Left forelimb (tissue), 1 donor: ENCODE measurements at places on chromosomes 16 and 17.

DNA sequence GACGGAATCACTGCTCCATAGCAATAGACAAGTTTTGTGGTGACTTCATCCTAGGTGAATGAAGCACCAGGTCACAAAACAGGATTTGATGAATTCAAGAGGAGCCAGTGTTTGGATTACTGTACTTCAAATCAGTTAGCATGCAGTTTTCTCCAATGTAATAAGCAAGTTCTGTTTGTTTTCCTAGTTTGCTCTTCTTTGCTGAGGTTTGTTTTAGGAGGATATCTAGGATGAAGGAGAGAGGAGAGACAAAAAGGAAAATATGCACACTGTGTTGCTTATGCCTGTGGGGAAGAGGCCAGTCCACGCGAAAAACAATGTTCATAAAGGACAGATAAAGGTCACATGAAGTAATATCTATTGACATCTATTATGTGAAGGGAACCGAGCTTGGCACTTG lies 9.0 kb downstream of the KRT37 start:
- DNase-seq, result no peak

DNA sequence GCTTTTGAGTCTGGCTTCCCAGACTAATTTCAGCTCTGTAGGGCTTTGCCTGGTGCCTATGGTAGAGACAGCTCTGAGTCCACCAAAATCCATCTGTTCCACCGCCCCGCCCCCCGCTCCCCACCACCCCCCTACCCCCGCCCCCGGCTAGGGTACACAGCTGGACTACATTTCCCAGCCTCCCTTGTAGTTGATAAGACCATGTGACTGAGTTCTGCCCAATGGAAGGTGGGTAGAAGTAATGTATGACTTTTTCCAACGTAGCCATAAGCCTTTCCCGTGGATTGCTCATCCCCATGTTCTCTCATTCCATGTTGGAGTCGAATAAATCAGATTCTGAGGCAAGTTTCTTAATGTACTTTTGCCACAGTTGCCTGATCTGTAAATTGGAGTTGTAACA lies 786.7 kb upstream of the EEF2KMT start:
- no peak for DNase-seq

DNA sequence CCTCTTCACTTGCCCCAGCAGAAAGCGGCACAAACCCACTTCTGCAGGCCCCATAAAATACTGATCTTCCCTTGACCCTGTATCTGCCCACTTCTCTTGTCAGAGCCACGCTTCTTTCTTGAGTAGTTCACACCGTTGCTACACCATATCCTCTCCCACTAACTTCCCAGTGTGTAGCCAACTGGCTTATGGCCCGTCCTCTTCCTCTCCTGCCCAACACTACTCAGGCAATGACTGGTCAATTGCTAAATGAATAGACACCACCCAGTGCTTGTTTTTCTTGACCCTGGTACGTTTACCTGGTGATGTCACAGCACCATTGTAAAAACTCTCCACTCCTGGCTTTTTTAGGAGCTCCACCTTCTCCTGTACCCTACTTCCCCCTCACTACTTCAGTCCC lies 86.9 kb downstream of the NDEL1 start:
- DNase-seq, result no peak

GRCh38 chr17:48613862-48614694 lies 1.0 kb downstream of the HOXB8 start:
- no peak for DNase-seq

DNA sequence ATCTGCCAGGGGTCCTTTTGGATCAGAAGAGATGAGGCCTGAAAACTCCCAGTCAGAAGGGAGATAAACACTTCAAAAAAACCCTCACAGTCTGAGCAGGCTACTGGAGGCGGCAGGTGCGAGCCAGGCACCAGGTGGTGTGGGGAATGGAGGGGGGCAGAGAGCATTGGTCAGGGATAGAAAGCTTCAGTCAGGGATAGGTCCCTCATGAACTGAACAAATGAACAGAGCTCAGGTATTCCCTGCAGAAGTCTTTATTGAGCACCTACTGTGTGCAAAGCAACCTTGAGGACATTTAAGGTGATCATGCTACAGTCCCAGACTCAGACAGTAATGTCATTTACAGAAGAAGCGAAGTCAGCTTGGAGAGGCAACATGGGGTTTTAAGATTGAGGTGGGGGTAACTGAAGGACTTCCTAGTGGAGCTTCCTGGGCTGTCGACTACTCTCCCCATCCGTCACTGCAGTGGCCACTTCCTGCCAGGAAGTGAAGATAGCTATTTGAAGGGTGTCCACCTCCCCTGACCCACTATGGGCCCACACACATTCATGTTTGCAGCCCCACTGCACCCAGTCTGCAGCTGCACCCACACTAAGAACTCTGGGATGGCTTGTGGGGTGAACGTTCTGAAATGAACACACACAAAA lies 3.2 kb downstream of the KIFC3 start:
- no peak for DNase-seq

DNA sequence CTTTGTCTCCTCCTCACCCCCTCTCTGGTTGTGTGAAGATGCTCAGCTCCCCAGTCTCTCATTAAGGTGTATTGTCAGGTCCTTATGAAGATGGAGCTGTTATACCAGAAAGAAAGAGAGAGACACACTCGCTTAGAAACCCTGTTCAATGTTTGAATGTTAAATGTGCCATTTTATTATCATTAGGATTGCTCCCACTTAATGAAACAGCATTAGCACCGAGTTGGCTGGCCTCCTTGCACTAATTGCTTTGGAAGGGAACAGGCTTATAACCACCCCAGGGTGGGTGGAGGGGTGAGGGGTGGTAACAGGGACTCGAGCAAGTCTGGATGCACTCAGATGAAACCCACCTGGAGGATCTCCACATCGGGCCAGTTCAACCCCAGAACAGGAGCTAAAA lies 14.4 kb downstream of the PIPOX start:
- DNase-seq, result no peak

- DNase-seq, result no peak
These were observed 131.1 kb downstream of the ABCC1 start for GRCh38 chr16:16080465-16081065.

DNA sequence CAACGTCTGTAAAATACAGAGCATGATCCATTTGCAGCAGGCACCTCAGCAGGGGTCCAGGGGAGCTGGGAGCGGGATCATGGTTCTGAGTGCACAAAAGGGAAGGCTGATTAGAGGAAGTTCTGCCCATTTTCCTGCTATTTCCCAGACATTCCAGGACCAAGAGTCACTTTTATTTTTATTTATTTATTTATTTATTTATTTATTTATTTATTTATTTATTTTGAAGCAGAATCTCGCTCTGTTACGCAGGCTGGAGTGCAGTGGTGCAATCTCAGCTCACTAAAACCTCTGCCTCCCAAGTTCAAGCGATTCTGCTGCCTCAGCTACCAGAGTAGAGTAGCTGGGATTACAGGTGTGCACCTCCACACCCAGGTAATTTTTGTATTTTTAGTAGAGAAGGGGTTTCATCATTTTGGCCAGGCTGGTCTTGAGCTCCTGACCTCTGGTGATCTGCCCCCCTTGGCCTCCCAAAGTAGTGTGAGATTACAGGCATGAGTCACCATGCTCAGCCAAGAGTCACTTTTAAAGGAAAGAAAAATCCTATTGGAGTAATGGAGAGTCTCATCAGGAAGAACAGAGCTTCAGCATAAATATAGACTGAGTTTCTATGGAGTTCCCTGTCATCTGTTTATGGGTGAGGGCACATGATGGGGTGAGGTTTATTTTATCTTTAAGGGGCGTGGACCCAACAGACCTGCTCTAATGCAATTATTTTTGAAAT lies 355.2 kb downstream of the HAPSTR1 start:
- DNase-seq, result no peak

DNA sequence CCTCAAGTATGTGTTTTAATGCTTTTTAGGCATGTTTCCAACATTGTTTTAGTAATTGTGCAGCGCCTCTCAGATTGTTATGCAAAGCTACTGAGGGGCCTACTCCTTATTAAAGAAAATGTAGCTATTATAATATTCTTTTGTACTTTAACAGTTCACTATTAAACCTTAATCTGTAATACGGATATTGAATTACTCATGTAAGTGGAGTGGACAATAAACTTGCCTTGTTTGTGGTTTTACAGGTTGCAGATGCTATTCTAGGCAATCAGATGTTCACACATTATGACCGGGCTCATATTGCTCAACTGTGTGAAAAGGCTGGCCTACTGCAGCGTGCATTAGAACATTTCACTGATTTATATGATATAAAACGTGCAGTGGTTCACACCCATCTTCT lies 41.0 kb downstream of the PTRH2 start:
- no peak for DNase-seq

GRCh38 chr16:4176906-4177417 lies 60.7 kb upstream of the ADCY9 start:
- no peak for DNase-seq

DNA sequence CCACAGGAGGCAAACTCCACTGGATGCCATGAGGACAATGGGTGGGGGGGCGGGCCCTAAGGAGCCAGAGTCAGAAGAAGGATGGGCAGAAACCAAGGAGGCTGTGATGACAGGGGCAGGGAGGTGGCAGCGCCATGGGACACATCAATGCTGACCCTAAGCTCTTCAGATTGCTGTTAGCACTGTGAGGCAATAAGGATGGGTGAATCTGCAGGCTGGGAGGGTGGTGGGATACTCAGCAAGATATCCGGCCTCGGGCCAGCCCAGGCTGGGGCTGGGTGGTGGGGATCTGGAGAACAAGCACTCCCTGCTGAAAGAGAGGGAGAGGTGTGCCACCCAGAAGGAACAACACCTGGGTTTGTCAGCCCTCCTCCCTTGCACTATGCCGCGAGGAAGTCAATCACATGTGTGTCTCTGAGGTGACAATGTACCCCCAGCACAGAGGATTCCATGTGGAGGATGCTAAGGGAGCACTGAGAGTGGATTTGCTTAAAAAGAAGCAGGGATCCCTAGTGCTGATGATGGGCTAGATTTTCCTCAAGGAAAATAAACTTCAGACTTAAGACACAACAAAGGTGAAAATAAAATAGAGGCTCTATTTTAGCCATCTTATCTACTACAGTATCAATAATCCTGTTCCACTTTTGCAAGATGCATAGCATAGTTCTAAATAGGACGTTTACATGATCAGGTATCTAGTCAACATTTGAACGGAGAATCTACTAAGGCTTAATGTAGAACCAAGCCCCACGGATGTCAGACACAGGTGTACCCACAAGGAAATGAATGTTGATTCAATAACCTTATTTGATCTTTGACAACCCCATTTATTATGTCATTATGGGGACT lies 22.6 kb downstream of the SMPD3 start:
- DNase-seq, result peak; percentile 40

DNA sequence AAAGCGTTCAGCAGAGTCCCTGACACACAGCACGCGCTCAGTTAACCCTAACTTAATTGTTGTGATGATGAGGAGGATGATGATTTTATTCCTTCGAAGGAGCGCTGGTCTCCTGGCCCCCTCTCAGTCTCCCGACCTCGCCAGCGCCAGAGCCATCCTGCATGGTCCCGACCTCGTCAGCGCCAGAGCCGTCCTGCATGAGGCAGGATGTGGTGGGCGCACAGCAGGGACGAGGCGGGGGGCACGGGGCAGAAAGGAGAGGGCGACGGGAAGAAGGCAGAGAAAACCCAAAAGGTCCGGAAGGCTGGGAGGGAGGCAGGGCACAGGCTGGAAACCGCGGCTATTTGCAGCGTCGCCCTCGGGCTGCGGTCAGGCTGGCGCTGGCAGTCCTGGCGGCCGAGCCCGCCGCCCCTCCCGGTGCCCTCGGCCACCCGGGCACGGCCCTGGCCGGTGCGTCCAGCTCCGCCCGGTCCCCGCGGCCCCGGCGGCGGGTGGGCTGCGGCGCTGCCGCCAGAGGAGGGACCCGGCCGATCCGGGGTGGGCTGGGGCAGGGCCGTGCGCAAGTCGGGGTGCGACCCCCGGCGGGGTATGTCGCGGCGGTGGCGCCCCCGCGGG lies 3.0 kb upstream of the TAC4 start:
- no peak for DNase-seq

- no peak for DNase-seq
These were observed 24.0 kb downstream of the METRNL start for GRCh38 chr17:83103200-83103942.

DNA sequence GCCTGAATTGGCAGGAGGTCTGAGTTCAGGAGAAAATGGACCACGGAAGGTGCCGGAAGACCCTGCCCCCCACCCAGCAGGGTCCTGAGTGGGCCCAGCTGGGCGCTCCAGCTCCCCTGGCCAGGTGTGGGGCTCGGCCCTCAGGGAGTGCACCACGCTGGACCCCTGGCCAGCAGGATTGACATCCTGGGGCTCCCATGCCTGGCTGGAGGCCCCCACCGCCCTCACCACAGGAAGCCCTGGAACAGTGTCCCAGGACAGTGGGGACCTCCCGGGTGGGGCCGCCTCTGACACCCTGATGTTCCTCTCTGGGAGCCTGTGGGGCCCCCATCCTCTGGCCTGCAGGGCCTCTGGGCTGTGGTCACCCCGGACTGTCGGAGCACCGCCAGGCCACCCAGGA lies 28.1 kb upstream of the CACNA1H start:
- no peak for DNase-seq

DNA sequence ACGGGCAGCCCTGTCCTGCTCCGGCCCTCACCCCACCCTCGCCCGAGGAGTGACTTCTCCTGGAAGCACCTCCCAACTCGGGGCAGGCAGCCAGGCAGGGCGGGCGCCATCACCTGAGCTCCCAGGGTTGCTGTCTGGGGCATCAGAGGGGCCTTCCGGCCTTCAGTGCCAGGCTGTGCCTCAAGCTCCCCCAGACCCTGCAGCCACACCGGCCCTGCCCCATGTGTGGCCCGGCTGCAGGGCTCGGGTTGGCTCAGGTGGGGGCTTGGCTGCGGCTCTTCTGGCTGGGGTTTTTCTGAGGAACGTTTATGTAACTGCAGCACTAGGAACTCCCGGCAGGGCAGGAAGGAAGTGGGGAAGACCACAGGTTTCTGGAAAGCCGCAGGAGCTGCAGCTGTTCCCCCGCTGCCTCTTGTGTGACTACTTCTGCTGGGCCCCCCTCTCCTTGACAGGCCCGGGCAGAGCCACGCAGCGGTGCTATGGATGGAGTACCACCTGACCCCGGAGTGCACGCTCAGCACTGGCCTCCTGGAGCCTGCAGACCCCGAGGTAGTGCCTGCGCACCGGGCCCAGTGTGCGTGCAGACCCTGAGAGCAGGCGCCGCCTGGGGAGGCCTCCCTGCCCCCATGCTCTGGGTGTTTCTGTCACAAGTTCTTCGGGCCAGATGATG lies 45.6 kb downstream of the PRMT7 start:
- DNase-seq, result no peak

GRCh38 chr17:32909787-32910369 lies 18.1 kb upstream of the TMEM98 start:
- no peak for DNase-seq
